ENCODE measurements at places on chromosomes 6 and 20. TPM values are rescaled to one million over a fixed set of nuclear protein-coding genes. Genes with fewer than 3 reads are reported as not detected.

- no peak for DNase-seq
Observed at GRCh38 chr6:113591896-113592827, 265.0 kb upstream of the MARCKS start.

- DNase-seq: peak; percentile 42
Observed at GRCh38 chr6:21914121-21914973, 320.8 kb downstream of the SOX4 start.

DNA sequence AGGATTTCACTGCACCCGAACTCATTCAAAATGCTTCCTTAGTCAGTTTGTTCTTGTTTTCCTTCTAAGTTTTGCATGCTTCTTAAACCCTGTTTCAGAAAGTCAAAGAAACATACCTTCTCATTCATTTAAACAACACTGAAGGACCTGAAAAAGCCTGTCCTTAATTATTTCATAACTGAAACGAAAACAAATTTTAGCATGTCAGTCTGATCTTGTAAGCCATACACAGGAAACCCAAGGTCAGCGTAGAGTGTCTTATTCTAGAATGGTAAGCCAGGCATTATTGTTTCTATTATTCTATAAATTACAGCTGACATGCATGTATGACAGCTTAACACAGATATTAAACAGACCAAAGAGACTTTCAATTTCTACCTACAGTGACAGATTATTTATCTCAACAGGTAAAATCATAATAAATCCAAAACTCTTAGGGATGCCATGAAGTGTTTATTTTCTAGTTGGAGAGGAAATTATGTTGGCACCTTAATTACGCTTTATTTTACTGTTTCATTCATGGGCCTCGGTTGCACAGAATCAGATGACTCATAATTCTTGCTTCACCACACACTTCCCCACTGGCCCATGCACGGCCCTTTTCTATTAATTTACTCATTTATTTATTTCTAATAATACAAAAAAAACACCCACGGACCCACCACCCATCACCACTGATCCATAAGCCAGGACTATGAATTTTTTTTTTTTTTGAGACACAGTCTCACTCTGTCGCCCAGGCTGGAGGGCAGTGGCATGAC lies 39.3 kb upstream of the DUSP22 start:
- DNase-seq: no peak

PTCRA gene
- not detected for total RNA-seq

SALL4 gene
- not detected for total RNA-seq

- no peak for DNase-seq
Observed at GRCh38 chr20:32132911-32133549, 23.5 kb downstream of the TM9SF4 start.

PPP1R16B gene
- total RNA-seq: 184 TPM

PARD6B gene
- 5.0 TPM for total RNA-seq

SLC22A1 gene
- 2.4 TPM for total RNA-seq
